RPMI7951 (cell line): ENCODE measurements at places on chromosomes 2 and 18. TPM values are rescaled to one million over a fixed set of nuclear protein-coding genes. Genes with fewer than 3 reads are reported as not detected.

DNA sequence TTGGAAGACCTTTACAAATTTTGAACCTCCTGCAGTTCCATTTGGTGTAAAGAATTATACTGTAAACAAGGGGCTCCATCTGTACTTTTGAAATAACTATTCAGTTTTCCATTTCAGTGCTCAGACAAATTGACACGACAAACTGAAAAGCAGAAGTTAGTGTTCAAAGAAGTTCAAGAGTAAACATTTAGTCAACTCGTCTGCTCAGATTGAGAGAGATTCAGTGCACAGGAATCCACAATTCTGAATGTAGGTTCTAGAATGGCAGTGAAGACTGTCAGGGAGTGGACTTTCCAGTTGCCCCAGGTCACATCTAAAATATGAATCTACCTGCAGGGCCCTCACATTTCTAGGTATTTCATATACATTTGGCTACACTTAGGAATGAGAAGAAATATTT is 322.3 kb upstream of the TCF4 start:
- DNase-seq = no peak

- DNase-seq = peak; percentile 96
Observed at GRCh38 chr2:64859312-64860212, 129.6 kb upstream of the SLC1A4 start.

DNA sequence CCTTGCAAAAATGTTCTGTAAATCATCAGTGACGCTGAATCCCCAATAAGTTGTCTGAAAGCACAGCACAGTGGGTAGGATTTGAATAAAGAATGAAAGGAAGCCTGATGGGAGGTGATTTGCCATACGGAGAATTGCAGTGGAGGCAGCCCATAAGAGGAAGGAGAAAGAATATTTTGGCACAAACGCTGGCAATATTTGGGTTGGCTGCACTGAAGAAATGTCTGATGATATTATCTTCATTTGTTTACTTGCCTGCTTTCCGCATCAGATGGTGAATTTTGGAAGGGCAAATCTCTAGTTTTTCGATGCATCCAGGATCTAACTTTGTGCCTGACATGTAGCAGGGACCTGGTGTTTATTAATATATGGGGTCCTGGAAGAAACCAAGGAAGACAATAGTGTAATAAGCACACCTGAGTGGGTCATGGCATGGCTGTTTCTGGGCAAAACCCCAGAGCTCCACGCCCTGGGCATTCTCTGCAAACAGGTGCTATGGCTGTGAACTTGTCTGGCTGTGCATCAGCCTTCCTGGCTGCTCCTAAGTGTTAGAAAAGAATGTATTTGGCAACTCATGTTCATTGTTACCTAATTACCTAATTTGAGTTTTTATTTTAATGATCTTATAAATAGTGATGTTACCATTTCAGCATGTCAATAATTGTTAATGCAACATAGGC is 5.9 kb downstream of the GALR1 start:
- DNase-seq = no peak

DNA sequence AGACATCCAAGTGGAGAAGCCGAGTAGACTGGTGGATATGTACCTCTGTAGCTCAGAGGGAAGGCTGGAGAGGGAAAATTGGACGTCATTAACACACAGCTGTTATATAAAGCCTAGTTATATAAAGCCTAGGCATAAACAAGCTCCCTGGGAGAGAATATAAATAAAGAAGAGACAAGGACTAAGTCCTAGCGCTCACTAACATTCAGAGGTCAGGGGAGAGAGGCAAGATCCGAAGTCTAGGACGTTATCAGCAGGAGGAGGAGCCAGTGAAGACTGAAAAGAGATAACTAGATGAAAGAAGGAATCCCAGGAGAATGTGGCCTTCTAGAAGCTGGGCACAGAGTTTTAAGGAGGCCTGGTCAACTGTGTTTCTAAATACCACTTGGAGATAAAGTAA is 55.3 kb downstream of the NOL10 start:
- DNase-seq = no peak

- DNase-seq = peak; percentile 49
Observed at GRCh38 chr2:28681606-28682005, 70.0 kb upstream of the PPP1CB start.

GRCh38 chr2:118970396-118971135 is 28.6 kb downstream of the MARCO start:
- no peak for DNase-seq

DNA sequence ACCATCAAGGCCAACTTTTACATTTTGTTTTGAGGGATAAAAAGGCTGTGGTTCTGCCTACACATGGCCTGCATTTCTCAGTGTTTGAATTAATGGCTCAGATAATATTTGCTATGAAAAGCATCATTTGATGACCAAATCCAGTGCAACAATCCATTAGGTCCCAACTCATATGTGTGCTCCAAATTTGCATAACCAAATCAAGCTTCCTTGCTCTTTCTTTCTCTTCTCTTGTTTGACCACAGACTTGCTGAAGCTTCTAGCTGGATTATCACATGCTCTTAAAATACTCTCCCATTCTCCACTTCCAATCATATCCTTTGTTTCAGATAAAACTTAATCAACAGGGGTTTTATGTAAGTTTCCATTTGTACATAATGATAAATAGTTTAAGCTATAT is 147.0 kb downstream of the TCF4 start:
- no peak for DNase-seq

DNA sequence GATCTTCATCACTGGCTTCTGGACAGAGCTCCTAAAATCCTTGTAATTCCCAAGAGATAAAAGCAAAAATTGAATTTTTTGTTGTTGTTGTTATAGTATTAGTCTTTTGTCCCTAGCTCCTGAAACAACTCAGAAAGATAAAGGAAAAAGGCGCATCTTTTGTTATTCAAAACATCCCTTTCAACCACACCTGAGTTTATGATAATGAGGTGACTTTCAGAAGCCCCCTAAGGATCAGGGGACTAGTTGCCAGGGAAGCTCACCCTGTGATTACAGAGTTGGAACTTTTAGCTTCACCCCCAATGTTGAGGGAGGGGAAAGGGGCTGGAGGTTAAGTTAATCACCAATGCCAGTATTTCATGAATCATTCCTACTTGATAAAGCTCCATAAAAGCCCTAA is 10.3 kb upstream of the CERKL start:
- no peak for DNase-seq

THUMPD2 gene
- total RNA-seq = 6.5 and 7.2 TPM in 2 replicates

SP140 gene
- total RNA-seq = 0.12 and 0.59 TPM in 2 replicates

GALNT3 gene
- total RNA-seq = not detected in 2 replicates

PAX3 gene
- total RNA-seq = 31.7 and 35.4 TPM in 2 replicates

GALR1 gene
- not detected in 2 replicates for total RNA-seq
